Chondrocyte (in vitro differentiated cells): ENCODE measurements at places on chromosomes 12 and 14.

GRCh38 chr12:108211157-108211556, 82.1 kb downstream of the WSCD2 start:
- no peak overlapping the region for H3K27ac ChIP-seq
- no peaks in the 10 kb centered on the region for H3K4me1 ChIP-seq
- no peaks in the 10 kb centered on the region for H3K36me3 ChIP-seq
- DNase-seq = no peak

DNA sequence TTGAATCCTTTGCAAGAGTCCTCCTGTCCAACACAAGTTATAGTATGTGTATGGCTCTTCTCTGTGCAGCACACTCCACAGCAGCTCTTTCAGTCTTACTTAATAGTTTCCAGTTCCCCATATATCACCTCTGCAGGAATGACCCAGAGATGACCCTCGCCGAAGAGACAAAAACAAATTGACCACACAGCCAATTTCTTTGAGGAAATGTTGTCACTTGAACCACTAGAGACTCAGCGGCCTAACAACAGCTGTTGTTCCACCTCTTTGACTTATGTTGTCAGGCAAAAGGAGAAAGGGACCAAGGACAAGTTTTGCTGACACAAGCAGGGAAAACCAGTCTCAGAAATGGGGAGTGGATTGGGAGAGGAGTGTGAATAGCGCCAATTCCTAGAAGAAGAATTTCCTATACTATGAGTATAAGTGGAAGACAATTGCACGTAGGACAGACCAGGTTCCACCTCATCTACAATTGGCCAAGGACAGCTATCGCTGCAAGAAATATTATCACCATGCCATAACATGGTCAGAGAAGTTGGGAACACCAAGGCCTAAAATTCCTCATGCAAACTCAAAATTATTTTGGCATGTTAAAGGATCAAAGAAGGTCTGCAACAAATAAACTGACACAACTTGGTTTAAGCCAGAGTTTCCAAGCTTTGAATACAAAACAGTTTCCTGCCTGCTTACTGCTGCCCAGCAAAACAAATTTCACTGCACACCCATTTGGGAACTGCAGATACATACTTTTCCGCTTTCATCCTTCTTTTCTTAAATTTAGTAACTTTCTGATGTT, 41.7 kb upstream of the ITPR2 start:
- H3K36me3 ChIP-seq = peaks cover 3% of the 10 kb centered on the region
- H3K4me3 ChIP-seq = no peak overlapping the region
- DNase-seq = no peak
- H3K27ac ChIP-seq = no peak overlapping the region
- H3K4me1 ChIP-seq = peaks cover 11% of the 10 kb centered on the region

GRCh38 chr14:50501642-50502041, 30.7 kb downstream of the MAP4K5 start:
- no peaks in the 10 kb centered on the region for H3K27me3 ChIP-seq
- no peak for DNase-seq

DNA sequence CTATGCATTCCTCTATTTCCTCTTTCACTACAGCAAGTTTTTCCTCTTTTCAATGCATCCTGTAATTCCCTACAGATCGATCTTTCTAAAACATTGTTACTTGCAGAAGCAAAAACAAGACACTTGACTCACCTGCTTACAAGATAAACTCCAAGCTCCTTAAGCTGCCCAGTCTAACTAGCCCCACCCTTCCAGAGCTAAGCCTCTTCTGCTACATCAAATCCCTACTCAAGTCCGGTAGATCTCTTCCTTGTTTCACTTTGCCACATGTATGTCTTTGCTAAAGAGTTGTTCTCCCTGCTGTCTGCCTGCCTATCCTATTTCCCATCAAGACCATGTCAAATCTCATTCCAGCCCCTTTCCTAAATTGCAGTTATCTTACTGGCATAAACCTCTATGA, 724.8 kb downstream of the C12orf50 start:
- H3K4me3 ChIP-seq = no peak overlapping the region
- peaks cover 5% of the 10 kb centered on the region for H3K27me3 ChIP-seq
- DNase-seq = no peak

- peaks cover 7% of the 10 kb centered on the region for H3K4me1 ChIP-seq
- H3K36me3 ChIP-seq = peaks cover 2% of the 10 kb centered on the region
- DNase-seq = no peak
- no peaks in the 10 kb centered on the region for H3K27me3 ChIP-seq
- no peak overlapping the region for H3K27ac ChIP-seq
Observed at GRCh38 chr14:92524602-92525185, 11.1 kb downstream of the RIN3 start.

DNA sequence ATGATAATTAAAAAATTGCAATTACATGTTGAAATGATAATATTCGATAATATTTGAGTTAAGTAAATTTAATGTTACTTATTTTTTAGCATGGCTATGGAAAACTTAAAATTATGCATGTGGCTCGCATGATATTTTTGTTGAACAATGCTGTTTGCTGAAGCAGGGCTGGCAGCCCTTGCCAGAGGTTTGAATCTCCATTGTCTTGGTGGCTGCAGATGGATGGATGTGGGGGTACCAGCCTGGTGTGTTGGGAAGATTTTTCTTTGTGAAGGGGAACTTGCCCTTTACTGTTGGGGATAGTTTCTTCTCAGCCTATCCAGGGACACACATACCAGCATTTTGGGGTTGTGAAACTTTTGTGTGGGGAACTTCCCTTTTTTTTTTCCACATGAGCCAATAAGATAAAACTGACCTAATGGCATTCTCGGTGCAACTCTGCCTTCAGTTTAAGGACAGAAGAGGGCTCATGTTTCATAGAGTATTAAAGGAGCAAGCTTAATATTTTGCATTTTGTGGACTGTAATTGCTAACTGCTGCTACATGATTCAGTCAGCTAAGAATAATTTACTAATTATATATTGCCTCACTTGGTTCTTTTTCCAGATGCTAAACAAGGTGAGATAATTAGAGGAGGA, 8.8 kb downstream of the RASSF3 start:
- H3K36me3 ChIP-seq = no peaks in the 10 kb centered on the region
- no peak overlapping the region for H3K4me3 ChIP-seq
- no peak for DNase-seq
- H3K4me1 ChIP-seq = peaks cover 56% of the 10 kb centered on the region
- H3K27me3 ChIP-seq = no peaks in the 10 kb centered on the region
